ENCODE measurements at places on chromosomes 7 and 10.
A peak's percentile ranks its signal among the peaks of the same experiment; 100 is the strongest.

GRCh38 chr10:4024027-4024426, 239.0 kb upstream of the KLF6 start:
- no peak for DNase-seq

GRCh38 chr10:76632767-76633051, 1004.9 kb downstream of the KCNMA1 start:
- peak; percentile 83 for DNase-seq

DNA sequence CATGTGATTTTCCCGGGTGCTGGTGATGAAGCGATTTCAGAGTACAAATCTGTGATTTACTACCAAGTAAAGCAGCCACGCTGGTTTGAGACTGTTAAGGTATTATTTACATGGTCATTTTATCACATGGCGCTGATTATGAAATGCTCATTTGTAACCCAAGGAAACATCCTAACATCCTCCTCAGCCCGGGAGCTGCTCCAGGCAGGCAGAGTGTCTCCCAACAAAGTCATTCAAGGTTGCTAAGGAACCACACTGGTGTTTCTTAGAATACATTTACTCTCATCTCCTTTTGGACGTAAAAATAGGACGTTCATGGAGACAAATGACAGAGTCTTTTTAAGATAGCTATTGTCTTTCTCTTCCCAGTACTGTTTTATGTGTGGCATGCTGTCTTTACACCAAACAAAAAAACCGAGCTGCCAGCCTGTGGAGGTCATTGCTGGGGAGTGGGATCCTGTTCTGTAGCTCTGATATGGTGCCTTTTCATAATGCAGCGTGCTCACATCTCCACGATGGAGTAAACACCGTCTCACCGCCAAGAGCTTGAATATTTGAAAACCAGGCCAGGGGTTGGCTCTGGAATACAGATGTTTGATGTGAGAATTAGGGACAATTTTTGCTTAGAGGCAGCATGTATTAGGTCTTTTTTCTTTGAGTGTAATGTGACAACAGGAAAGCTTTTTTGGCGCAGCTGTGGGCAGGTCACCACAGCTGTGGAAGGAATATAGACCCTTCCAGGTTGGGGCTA, 119.6 kb downstream of the DOCK1 start:
- DNase-seq: no peak

DNA sequence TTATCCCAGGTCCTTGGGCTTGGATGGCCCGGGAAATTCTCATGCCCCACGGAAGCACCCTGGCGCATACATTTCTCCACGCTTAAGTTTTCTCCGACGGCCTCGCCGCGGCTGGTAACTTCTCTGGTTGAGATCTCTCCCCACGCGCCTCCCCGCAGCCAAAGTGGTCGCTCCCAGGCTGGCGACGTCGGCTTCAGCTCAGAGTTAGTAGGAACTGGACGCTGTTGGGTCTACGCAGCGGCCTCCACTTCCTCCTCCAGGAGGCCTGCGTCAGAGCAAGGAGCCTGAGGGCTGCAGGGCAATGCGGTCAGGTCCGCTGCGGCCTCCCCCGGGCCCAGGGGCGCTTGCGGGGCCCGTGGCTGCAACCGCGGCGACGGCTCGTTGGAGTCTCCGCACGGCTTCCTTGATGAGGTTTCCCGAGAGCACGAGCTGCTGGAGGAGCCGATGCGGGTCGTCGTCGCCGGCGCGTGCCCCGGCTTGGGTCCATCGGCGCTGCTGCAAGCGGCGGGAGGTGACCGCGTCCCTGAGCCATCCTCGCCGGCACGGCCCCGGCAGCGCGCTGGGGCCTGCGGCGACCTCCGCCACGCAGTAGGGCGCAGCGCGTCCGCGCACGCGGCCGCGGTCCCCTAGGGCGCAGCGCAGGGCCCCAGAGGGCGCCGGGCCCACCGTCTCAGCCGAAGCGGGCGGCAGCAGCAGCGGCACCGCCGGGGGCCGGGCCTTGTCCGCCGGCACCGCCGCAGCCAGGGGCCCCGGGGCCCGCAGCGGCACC, 744 bp downstream of the FRAT2 start:
- DNase-seq: peak; percentile 79

DNA sequence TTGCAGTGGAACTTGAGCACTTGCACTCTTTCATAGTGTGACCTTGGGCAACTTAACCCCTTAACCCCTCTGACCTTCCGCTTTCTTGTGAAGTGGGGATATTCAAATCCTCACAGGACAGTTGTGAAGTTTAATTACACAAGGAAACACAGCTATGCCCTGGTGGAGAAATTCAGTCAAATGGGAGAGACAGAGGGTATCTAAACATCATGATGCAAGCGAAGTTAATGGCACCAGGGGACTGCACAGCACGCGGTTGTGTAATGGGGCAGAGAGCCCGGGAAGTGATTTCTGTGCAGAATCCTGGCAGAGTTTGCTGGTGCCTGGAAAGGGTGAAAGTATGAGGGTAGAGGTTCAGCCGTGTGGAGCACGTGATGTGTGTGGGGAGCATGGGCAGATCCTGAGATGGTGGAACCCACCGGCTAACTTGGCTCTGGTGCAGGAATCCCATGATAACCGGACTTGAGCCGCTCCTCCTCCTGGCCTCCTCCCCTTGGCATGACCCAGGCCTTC, 51.7 kb downstream of the SNX10 start:
- DNase-seq: no peak

GRCh38 chr10:128833671-128834070, 633.4 kb upstream of the MGMT start:
- no peak for DNase-seq

DNA sequence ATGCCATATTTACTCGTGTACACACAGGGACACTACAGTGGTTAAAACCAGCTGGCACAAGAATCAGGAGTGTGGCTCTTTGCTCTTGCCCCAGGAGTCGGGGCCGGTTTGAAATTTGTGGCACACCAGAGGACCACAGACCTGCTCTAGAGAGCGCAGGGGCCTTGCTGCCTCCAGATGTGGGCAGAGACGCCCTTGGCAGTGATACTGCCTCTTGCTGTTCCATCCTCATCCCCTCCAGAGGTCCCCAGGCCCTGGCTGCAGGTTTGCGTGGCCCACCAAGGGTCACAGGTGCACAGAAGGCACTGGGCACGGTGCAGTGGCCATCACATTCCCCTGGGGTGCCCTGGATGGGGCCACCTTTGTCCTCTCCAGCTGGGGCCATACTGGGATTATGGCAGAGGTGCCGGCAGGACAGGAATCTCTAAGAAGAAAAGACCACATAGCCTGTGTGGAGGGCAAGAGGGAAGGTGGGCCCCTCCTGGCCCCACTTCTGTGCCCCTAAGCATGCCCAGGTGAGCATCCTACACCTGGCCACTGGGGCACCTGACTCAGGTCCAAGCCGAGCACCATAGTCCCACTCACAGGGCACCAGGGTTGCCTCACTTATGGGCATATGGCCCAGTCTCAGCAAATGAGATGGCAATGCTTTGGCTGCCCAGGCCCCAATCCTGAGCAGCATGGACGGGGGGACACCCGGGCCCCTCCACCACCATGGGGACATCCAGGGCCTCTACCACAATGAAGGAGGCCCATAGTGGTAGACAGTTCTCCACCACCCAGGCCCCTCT, 45.6 kb downstream of the FOXL3 start:
- DNase-seq: no peak

DNA sequence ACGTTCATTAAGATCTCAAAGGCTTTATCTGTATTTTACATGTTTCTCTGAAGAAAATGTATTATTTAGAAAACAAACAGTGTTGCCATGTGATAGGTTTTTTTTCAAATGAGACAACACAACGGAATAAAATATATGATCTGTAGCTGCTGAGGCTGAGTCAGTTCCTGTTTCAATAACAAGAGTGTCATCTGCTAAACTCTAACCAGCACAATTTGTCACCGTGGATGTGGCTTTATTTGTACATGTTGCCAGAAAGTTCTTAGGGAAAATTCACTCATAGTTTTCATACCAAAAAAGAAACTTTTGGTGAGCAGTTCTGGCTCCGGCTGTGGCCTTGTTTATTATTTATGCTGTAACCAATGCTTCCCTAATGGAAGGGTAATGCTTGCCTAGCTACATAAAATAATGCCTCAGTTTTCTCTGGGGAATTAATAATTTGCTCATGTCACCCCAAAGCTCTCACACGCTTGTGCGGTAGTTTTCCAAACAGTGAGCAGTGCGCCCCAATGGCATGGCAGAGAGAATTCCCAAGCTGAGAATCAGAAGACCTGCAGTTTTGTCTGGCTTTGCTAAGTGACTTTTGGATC, 20.3 kb upstream of the KLF6 start:
- no peak for DNase-seq

DNA sequence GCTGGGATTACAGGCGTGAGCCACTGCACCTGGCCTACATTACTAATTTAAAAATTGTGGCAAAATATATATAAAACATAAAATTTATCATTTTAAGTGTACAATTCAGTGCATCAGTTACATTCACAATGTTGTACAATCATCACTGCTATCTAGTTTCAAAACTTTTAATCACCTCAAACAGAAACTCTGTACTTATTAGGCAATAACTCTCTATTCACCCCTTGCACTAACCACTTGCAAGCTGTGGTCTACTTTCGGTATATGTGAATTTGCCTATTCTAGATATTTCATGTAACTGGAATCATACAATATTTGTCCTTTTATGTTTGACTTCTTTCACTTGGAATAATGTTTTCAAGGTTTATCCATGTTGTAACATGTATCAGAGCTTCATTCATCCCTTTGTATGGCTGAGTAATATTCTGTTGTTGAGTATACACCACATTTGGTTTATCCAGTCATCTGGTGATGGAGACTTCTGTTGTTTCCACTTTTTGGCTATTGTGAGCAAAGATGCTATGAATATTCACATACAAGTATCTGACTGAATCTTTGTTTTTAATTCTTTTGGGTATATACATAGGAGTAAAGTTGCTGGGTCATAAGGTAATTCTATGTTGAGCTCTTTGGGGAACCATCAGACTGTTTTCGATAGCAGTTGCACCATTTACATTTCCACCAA, 14.3 kb upstream of the ELOVL3 start:
- DNase-seq: no peak

GRCh38 chr10:111879969-111880368, 303.6 kb downstream of the GPAM start:
- no peak for DNase-seq

DNA sequence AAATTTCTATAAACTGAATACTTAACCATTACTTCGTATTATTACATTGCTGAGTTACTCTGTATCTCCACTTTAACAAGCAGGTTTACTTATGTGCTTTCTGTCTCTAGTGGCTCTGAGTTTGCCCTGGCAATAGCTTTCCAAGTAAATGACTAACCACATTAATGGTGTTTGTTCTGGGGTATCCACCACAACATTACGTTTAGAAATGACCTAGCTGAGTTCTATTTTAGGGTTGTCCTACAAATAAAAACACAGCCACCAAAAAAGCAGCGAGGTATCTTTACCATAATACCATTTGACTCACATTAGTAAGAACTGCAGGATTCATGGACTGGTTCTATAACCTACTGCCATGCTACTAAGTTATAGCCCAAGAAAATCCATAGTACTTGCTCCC, 83.1 kb downstream of the HIBADH start:
- no peak for DNase-seq

GRCh38 chr7:26538689-26539088, 247.0 kb downstream of the SNX10 start:
- DNase-seq: no peak

GRCh38 chr10:85067955-85068354, 739.6 kb downstream of the CCSER2 start:
- DNase-seq: no peak

- no peak for DNase-seq
Observed at GRCh38 chr10:64196638-64197315, 675.6 kb downstream of the REEP3 start.

- no peak for DNase-seq
Observed at GRCh38 chr7:133572087-133572486, 319.2 kb downstream of the EXOC4 start.

DNA sequence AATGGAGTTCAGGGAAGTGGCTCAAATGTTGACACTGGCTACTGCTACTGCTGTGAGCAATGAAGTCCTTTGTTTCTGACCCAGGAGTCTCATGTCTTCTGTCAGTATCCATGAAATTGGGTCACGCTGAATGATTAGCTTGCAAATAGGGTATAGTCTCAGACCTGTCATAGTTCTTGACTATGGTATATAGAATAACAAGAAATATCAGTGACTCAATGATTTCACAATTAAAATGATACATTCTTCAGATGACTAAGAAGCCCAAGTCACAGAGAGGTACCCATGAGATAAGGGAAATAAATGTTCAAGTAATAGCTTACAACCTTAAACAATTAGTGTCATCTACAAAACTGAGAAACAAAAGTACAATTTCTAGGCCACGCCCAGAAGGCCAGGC, 89.3 kb downstream of the LYZL2 start:
- DNase-seq: no peak

DNA sequence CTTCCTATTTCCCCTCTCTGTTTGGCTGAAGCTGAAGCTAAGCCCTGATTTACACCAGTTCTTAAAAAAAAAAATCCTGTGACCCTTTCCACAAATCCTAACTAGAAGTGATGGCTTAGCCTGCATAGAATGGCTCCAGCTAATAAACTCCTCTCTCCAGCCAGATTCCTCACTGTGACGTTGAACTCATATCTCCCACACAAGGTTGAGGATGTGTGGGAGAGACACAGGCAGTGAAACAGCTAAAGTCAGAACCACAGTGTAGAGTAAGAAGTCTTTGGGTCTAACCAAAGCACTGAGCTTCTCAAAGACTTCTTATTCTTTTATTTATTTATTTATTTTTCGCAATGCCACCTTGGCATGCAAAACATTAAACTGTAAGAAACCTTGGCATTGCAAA, 268.3 kb downstream of the SNX13 start:
- no peak for DNase-seq

GRCh38 chr7:33799766-33800165, 105.6 kb upstream of the BMPER start:
- no peak for DNase-seq
